ENCODE measurements at places on chromosomes 1 and 21.
A peak's percentile ranks its signal among the peaks of the same experiment; 100 is the strongest.

DNA sequence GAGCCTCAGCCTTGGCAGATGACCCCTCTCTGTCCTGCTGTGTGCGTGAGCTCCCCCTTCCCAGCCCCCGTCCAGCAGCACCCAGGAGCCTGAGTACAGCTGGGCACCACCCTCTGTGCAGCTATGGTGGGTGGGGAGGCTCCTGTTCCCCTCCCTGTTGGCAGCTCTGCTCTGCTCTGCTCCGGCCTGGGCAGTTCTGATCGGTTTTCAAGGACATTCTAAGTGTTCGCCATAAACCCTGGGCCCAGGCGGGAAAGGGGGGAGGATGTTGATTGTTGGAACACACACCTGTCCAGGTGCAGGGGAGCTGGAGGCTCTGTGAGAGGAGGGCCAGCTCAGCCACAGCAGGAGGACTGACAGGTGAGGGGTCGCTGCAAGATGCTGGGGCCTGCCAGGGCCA lies at the start of gene CLCNKB:
TSS of gene CLCNKB (plus strand) at position 262 of the 400 bp plus-strand sequence. CDS start 711 bp downstream, outside the sequence.
- no peak for DNase-seq

GRCh38 chr1:234769986-234770795 lies 160.2 kb upstream of the IRF2BP2 start:
- no peak for DNase-seq

GRCh38 chr1:110535985-110536384 lies 17.0 kb upstream of the KCNA10 start:
- no peak for DNase-seq

GRCh38 chr21:34554227-34554626 lies 42.2 kb upstream of the KCNE1 start:
- no peak for DNase-seq

GRCh38 chr1:225468270-225469020 lies 40.6 kb upstream of the LBR start:
- no peak for DNase-seq

GRCh38 chr1:6038603-6039002 lies 7.1 kb upstream of the KCNAB2 start:
- DNase-seq, result no peak

DNA sequence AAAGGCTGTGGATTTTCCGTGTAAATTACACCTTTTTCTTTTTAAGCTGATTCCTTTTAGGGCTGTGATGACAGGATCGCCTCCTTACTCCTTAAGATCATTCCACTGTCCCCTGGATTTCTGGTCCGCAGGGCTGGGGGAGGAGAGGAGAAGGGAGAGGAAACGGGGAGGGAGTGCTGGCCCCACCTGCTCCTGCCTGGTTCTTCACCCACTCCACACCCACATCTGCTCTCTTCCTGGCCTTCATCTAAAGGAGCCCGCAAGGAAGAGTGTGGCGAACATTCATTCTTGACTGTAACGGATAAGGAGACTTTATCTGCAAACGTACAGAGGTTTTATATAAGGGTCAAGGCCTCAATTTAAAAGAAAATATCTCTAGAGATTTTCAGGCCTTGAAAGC lies 242.0 kb downstream of the RHOU start:
- DNase-seq, result no peak

- DNase-seq, result no peak
Measured at GRCh38 chr1:38085666-38086330, 39.2 kb upstream of the POU3F1 start.

DNA sequence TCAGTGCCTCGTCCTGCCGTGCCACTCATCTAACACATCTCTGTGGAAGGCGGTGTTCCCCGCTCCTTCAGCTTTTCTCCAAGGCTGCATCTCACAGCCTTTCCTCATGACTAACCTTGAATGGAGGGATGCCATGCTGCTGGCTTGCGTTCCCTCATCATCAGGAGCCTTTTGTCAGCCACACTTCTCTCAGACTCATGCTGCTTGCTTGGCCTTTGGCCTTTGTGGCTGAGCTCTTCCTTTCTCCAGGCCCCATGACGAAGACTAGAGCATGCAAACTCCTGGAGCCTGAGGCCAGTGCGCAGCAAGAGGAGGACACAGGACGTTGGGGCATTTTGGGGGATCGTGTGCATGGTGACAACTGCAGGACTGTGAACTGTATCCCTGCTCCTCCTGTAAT lies 70.8 kb downstream of the SYT2 start:
- peak; percentile 40 for DNase-seq

GRCh38 chr1:162822391-162823200 lies 32.1 kb downstream of the HSD17B7 start:
- DNase-seq, result no peak

DNA sequence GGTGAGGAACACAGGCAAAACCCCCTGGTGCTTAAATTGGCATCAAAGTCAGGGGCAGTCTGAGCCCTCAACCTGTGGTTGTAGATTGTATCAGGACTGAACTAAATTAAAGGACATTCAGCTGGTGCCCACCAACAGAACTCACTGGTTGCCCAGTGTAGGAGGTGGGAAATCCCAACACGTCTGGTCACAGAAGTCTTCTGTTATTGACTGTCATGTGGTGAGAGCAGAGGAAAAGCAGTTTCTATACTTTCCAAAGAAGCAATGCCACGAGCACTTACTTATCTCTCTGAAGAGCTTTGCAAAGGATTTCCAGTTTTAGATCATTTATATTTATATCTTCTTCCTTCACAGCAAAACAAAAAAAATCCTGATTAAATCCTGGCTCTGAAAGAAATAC lies 15.0 kb upstream of the ACTA1 start:
- no peak for DNase-seq

DNA sequence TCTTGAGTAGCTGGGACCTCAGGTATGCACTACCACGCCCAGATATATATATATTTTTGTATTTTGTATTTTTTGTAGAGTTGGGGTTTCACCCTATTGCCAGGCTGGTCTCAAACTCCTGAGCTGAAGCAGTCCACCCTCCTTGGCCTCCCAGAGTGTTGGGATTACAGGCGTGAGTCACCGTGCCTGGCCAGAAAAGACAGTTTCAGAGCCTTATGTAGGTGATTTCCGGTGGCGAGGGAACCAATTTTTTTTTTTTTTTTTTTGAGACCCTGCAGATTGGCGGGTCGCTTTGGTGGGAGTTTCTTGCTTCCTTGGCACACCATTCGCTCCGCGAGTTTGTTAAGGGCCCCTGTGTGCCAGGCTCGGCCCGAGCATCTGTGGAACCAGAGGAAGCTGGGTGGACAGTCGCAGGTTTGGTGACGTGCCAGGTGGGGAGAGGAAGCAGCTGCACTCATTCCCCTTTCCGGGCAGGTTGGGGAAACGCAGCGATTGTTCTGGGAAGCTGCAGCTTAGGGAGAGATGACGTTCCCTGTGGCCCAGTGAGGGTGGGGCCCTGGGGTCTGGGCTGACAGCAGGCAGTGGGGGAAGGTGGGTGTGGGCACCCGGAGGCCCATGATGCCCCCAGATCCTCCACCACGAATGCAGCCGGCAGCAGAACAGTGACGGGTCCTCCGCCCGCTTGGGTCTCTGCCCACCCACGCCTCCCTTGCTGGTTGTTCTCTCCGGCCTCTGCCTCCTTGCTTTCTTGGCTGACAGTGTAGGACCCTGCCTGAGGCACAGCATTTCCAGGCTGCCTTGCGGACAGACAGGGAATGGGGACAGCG lies 25.1 kb downstream of the SPSB1 start:
- no peak for DNase-seq
